ENCODE measurements at places on chromosomes 6 and 20.
A peak's percentile ranks its signal among the peaks of the same experiment; 100 is the strongest.

DNA sequence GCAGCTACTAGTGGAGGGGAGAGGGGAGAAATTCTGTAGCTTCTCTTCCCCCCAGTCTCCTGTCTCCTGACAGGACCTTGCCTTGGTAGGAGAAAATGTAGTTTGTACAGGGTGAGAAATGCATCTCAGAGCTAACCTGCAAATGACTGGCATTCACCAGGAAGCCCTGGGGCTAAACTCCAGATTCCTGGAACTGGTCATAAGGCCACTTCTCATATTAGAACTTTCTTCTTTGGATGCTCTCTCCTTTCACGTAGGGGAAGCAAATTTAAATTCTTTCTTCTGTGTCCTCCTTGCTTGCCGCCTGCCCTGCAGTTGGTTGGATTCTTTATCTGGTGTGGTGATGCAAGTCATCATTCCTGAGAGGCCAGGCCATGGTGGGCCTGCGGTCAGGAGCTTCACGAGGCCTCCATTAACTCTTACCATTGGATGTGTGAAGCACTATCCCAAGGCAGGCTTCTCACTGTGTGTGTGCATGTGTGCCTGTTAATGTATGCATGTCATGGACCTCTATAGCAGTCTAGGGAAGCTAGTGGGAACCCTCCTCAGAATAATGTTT is 182.0 kb downstream of the PHF3 start:
- DNase-seq = no peak

DNA sequence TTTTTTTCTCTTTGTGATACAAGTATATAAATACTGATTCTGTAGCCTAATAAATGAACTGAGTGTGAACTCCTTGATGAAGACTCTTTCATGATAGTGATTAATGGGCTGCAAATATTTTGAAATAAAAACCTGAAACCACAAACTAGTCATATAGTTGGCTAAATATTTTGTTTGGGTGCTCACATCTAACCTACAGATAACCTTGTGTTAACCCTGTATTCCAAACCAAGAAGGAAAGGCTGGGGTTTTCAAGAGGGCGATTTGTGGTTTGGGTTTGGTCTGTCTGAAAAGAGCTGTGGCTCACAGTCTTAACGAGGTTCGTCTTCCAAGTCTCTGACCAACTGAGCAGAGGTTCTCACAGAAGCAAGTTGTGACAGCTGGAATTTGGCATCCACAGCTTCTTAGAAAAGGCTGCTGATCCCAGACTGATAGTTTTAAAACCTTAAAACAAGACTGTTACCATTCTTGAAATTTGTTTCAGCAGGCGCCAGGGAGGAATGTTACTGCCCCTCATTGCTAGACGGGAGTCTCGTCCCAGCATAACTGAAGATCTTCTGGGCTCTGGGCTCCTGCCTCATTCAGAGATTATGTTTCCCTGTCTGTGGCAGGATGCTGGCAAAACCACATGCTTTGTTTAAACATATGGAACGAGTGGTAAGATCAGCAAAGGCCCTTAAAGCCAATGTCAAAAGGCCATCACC is 736.4 kb upstream of the MARCKS start:
- no peak for DNase-seq

- peak; percentile 60 for DNase-seq
These were observed 12.7 kb upstream of the EFHC1 start for GRCh38 chr6:52407467-52407866.

GRCh38 chr6:134657751-134658527 is 292.0 kb downstream of the ALDH8A1 start:
- no peak for DNase-seq

DNA sequence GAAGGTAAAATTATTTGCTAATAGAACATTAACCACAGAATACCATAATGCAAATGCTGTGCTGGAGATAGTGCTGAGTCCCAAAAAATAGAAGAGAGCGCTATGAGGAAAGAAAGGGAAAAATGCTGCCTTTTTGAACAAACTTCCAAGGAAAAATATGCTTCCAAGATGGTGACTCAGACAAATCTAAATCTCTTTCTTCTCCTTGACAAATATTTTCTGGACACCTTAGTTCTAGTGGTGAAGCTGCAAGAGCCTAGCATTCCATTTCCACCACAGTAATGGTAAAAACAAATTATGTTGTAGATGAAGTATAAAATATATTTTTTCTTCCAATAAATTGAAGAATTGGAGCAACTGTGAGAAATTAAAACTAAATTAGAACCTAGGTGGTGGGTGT is 155.6 kb upstream of the TBX18 start:
- DNase-seq = no peak

DNA sequence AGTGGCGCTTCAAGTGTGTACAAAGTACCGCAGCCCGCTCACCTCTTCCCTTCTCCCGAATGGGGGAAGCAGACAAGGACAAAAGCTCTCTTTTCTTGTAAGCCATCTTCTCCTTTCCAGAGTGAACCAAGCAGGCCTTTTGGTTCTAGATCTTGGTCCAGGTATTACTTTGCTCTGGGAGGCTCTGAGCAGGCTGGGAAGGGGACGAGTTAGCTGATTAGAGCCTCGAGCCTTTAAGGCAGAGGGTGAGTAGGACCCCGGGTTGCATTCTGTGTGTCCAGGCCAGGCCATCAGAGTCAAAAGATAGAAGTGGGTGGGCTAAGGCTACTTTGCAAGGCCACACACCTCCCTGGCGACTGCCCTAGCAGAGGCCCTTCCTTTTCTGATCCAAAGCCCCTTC is 57.6 kb downstream of the GTF2H5 start:
- DNase-seq = no peak

- DNase-seq = no peak
These were observed 128.5 kb upstream of the CHD6 start for GRCh38 chr20:41746635-41747034.

DNA sequence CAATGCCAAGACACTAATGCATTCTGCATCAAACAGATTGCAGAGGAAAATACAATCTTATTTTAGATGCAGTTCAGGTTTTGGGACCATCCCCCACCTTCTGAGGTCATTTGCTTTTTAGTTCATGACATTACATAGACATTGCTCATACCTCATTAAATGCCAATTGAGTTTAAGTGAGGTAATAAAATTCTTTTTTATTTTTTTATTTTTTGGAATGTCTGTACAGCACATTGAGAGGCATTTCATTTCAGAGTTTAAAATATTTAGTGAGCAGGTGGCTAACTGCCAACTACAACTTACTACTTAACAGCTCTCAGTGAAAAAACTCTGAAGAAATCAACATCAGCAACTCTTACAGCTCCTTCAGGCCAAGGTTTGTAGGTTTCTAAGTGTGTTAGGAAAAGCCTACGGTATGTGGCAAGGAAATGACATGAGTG is 482.2 kb upstream of the RNF217 start:
- no peak for DNase-seq

DNA sequence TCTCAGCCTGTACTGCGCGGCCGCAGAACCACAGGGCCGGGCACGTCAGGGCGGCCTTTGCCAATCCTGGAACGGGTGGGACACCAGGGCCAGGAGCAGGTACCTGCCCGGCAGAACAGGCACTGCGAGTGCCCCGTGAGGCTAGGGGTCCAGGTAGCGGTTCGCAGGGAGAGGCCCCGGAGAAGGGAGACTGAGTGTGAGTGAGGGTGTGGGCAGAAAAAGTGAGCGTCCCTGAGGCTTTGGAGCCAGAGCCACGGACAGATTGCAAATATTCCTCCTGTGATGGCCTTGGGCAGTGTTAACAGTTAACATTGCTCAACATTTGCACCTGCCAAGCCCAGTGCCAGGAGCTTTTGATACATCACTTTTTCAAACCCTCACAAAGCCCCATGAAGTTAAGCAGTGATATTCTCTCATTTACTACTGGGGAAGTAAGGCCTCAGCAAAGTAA is 491 bp downstream of the GNMT start:
- no peak for DNase-seq

GRCh38 chr6:53325785-53326184 is 23.0 kb downstream of the ELOVL5 start:
- no peak for DNase-seq

GRCh38 chr6:136012198-136012887 is 160.8 kb downstream of the PDE7B start:
- no peak for DNase-seq

DNA sequence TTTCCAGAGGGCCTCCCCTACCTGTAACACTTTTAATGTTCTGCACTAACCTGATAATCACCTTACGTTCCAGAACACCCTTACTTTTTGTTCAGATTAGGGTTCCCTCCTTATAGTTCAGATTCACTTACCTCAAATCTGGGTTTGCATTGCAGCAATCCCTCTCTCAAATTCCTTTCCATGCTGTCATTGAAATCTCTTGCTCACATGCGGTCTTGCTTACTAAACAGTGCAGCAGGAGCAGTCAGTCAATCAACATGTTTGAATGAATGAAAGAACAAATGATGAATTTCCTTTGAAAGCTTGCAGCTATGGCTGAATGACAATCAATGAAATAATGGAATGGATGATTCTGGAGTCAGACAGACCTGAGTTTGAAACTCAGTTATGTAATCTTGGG is 200.1 kb downstream of the HIVEP2 start:
- no peak for DNase-seq

GRCh38 chr6:111192911-111193555 is 105.7 kb downstream of the SLC16A10 start:
- DNase-seq = no peak

DNA sequence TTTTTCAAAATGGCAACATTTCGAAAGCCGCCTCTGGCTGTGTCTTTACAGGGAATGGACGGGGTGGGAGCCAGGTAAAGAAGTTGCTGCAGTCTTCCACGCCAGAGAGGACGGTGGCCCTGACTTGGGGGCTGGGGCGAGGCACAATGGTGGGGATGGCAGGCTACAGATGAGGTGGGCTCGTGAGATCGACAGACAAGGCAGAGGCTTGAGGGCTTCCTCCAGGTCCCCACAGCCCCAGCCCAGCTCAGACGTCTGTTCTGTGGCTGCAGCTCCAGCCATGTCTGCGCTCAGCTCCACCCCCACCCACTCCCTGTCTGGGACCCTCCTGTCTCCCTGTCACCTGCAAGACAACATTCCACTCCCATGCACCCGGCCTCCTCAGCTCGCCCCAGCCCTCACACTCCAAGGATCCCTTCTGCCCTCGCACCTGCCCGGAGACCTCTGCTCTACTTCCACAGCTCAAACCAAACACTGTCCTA is 7.4 kb upstream of the C20orf144 start:
- DNase-seq = no peak

DNA sequence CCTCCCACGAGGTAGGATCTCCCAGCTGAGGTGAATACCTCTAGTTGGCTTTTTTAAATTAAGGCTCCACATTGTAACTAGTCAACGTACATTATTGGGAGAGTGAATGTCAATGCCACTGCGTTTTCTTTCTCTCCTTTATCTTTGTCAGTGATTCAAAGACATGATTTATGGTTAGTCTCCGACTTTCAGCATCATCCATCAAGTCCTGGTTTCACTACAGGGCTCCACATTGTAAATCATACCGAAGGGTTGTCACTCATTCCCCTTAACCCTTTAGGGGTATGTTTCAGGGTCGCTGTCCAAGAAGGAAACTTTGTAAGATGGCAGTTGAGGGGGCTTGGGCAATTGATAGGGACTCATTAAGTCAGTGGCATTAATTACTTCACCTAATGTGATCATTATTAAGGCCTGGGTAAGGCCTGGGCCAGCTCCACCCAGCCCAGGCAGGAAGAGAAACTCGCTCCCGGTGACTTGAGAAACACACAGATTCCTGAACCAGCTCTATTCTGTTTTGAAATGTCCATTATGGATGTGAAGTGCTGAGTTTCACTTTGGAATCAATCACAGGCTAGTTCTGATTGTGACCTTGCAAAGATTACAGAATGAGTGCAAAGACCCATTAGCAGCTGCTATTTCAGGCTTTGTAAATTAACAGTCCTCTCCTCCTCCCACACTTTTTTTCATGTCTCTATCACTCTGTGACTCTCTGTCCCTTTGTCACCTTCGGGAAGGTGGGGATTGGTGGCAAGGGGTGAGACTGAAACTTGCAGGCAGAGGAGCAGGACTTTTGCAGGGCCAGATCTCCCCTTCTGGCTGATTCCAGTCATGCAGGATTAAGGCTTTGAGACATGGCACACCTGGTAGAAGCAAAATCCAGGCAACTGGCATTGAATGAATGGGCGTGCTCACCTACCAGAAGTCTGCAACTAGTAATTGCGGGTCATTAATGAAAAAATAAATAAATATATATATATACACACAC is 222.4 kb downstream of the TSHZ2 start:
- no peak for DNase-seq

- no peak for DNase-seq
These were observed 5.0 kb downstream of the ASIP start for GRCh38 chr20:34246126-34246626.

- peak; percentile 2 for DNase-seq
These were observed 101.8 kb upstream of the NHSL1 start for GRCh38 chr6:138601128-138601527.

DNA sequence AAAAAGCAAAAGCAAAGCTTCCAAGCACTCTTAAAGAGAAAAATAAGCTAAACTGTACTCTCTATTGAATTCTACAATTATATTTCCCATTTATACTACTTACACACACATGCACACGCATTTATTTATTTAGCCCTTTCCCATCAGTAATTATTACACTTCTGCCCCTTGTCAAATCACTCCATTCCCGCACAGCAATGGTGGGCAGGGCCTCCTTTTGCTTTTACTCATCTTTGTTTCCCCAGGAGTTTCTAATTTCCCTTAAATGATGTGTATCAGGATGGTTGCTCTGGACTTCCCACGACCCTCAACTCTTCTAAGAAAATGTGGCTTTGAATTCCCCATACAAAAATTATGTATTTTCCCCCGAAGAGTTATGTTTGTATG is 19.9 kb downstream of the PXT1 start:
- no peak for DNase-seq

- DNase-seq = no peak
These were observed 15.9 kb upstream of the TRERF1 start for GRCh38 chr6:42467651-42468050.

DNA sequence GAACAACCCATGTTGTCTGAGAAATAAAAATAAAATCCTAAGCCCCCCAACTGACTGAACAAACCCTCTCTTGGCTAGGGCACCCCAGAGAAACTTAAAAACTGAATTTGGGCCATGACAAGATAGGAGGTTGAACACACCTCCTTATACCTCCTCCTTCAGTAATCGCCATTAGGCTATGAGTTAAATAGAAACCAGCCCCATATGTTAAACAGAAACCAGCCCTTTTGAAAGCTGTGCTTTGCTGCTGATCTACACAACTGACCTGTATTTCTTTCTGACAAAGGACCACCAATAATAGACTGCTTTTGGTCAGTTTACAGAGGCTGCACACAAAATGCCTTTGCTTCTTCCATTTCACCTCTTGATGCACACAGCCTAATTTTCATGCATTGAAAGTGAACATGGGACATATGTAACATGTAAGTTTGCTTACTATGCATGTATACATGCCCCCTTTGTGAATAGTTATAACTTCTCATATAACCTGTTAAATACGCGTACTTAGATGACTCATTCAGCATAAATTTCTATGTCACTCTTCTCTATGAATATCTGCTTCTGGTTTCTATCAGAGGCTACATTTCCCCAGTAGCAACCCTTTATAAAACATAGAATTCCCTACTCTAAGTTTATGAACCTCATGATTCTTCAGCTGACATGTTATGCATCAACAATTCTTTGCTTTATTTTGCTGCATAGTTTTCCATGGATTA is 462.9 kb downstream of the COL12A1 start:
- no peak for DNase-seq

Measured in DMS153 (cell line).